NCI-H2107 (cell line): ENCODE measurements at places on chromosomes 1 and 21.

GRCh38 chr1:52424231-52424636, 19.8 kb downstream of the PRPF38A start:
- DNase-seq = no peak

GRCh38 chr1:99527545-99527944, 118.4 kb upstream of the PALMD start:
- no peak for DNase-seq

DNA sequence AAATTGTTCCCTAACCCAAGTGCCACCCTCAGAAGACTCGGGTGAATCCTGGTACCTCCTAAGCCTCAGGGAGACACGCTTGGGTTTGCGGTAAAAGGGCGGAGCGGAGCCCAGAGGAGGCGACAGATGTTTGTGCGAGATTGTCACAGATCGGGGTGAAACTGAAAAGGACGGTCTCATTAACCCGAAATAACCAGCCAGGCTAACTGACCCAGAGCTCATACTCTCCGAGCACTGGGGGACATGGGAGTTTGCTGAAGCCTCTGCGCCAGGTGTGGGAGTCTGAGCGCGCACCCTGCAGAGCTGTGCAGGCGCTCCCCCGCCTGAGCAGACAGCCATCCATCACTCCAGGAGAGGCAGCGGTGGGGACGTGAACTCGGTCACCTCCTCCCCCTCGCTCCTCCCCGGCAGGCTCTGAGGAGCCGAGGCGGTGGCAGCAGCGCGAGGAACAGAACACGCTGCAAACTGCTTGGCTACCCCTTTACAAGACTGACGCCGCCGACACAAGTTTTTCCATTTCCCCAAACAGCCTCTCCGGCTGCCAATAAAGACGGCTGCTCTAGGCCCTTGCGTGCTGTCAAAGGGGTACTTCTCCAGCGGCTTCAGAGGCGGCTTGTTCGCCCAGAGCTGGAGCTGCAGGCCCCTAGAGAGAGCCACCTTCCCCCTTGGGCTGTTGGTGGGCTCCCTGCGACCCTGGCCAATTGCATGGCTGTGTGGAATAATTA, 43.5 kb downstream of the RRAGC start:
- DNase-seq = peak; percentile 99

DNA sequence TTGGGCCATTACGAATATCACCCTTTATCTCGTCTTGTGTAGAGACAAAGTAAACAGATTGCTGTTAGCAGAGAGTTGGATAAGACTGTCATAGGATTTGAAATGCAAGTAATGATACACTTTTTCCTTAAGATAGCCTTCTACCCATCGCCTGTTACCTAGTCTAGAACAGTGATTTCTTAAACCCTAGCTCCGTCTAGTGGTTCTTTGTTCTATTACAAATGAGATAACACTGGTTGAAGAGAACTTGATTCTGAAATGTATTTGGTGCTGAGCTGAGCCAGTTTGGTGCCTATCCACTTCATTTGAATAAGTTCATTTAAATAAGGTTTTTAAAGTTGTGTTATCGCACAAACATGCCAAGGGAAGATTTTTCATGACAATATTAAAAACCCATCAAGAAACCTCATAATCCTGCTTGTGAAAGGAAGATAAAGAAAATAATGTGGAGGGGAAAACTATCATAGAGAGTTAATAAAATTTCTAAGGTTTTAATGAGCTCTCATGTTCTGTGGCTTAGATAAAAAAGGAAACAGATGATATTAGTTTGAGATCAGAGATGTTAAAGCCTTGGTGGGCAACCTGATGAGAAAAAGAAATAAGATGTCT, 1.5 kb upstream of the KCNH1 start:
- peak; percentile 62 for DNase-seq

DNA sequence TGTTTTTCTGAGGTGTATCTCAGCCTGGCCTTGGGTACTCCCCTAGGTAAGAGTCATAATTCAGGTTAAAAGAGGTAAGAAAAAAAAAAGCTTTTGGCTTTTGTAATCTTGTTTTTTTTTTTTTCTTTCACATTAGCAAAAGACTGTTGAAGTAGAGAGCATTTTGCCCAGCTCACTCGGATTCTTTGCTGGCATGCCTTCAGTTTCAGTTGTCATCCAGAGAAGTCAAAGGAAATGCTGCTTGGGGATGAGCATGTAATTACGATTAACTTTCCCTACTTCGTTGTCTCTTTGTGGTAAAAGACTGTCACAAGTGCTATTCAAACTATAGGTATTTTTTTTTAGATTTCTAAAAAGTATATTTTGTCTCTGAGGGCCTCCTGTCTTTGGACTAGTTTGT, 6.3 kb downstream of the BACH1 start:
- no peak for DNase-seq
